ENCODE measurements at places on chromosomes 13 and 19.

DNA sequence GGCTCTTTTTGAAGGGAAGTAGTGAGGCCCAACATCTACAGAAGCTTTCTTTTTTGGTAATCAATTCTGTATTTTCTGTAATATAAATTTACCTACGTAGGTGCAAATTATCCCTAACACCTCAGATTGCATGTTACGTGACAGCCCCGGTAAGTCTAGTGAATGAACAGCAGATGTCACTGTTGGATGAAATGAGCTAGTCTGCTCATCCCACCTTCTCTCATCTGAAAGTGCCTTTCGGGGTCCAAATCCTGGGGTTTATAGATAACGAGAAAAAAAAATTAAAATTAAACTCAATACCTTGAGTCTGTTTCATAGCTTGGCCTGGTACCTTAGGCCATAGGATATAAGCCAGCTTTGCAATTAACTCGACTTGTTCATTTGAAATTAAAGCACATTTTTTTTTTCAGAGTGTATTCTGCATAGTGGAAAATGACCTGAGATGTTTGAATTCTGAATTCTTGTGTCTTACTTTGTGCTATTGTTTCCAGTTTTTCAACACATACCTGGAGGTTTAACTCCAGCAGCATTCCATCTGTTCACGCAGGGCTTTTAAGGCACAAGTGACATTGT lies 548.2 kb downstream of the GPC5 start:
- DNase-seq: no peak

DNA sequence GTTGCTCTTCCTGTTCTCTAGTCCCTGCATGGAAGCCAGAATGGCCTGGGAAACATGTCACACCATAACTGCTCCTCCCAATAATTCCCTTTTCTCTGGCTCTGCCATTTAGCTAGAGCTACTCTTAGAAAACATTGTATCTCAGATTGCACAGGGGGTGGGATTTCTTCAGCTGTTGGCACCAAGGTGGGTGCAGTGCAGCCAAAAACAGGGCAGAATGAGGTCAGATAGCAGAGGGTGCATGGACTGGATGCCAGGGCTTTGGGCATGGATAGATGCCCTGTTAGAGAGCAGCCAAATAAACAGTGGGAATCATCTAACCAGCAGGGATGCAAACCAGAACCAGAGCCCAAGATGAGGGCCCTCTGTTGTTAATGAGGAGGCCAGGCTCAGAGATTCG lies 4.9 kb upstream of the AMER2 start:
- no peak for DNase-seq

- no peak for DNase-seq
These were observed 100.3 kb upstream of the DOCK9 start for GRCh38 chr13:99078017-99078771.

- no peak for DNase-seq
These were observed 324.9 kb downstream of the UQCRFS1 start for GRCh38 chr19:28887920-28888618.

DNA sequence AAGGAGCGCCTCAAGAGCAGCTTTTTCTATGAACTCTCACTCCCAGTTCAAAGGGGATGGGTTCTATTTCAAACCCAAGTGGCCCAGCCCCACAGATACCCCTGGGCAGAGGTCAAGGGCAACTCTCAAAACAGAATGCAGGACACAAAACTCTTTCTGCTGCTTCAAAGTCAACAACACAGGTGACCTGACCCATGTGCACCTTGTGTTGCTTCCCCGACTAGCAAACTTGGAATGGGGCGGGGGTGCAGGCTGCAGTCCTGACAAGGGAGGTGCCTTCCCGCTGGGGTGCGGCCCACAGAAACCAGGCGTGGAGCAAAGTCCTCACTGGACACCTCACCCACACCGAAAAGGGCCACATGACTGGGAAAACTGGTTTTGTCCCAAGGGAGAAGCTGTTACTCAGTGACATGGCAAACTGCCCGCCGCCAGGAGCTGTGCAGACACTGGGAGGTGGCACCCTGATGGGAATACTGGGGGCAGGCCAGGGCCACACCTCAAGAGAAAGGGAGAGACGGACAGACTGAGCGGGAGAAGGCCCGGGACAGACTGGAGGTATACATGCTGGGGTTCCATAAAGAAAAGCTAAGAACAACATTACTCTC lies 17.4 kb downstream of the ZC3H4 start:
- no peak for DNase-seq

- DNase-seq: no peak
These were observed 971 bp upstream of the ANKRD10 start for GRCh38 chr13:110915874-110916206.

DNA sequence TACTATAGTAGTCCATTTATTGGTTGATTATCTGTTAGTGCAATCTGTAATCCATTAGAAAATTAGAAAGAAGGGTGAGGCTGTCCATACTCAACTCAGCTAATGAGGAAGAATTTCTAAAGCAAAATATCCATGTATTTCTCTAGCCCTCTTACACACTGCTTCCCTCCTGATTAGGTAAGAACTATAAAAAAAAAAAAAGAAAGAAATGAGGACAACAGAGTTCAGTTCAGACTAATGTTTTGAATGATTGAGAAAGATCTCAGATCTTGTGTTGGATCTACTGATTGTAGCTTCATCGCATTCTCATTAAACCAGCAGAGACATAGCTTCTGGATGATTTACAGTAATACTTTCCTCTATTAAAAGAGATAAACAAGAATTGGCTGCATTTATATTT lies 233.3 kb downstream of the KLF5 start:
- DNase-seq: no peak

- DNase-seq: peak; percentile 77
These were observed 177.2 kb downstream of the STK24 start for GRCh38 chr13:98399756-98400155.

DNA sequence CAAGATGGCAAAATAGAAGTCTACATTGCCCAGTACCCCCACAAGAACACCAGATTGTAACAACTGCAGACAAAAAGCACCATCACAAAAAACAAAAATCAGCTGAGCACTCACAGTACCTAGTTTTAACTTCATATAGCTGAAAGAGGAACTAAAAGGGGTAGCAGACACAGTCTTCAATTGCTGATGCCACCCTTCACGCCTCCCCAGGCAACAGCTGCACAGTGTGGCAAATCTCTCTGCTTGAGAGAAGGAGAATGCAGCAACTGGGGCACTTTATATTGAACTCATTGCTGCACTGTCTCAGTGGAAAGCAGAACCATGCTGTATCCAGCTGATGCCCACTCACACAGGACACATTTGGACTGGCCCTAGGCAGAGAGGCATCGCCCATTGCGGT lies 2714.5 kb upstream of the PCDH20 start:
- DNase-seq: no peak

GRCh38 chr13:85618521-85618920 lies 180.7 kb downstream of the SLITRK6 start:
- DNase-seq: no peak

GRCh38 chr13:72462166-72462565 lies 265.3 kb downstream of the MZT1 start:
- no peak for DNase-seq

DNA sequence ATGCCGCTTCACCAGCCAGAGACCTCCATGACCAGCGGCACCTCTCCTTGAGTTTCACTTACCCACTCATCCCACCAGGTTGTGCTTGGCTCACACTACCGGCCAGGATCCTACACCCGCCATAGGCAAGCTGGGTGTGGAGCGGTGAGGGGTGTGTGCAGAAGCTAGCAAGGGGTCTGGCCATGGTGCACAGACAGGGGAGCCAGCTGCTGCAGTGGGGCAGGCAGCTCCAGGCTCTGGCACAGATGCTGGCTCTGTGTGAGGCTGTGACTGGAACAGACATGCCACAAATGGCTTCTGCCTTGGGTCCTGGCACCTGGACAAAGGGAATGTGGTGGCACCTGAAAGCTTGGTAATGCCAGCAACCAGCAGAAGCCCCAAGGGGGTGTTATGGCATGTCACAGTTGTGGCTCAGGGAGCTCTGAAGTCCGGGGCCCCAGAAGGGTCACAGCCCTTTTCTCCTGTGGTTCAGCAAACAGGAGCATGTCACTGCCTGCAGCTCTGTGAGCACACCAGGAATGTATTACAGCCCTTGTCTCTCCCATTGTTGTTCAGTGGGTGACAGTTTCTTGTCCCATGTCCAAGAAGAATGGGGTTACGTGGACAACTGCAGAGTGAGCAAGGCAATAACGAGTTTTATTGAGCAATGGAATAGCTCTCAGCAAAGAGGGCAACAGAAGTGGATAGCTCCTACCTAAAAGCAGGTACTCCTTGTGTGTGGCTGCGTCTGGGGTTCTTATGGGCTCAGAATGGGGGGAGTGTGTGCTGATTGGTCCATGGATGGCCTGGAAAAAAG lies 2791.0 kb upstream of the PCDH20 start:
- no peak for DNase-seq

GRCh38 chr19:13162724-13163608 lies 12.8 kb downstream of the IER2 start:
- DNase-seq: peak; percentile 89

GRCh38 chr13:36903925-36904595 lies 16.0 kb downstream of the SMAD9 start:
- no peak for DNase-seq

GRCh38 chr13:99868767-99869166 lies 102.8 kb downstream of the ZIC5 start:
- DNase-seq: no peak

DNA sequence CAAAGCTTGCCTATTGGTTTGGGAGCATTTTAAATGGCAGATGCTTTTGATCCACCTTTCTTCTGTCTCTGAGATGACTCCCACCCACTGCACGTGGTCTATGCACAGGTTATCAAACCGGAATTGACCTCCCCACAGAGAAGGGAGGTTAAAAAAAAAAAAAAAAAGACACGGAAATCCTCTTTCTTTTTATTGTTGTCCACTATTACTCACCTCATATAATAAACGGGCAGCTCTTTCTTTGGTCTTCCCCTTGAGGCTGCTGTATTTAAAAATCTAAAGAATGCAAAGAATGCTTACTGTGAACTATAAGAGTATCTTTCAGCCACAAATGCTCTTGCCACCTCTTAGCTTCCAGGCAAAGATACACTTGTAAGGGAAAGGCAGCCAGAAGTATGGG lies 329.7 kb downstream of the NDFIP2 start:
- DNase-seq: peak; percentile 33

- no peak for DNase-seq
These were observed 231.5 kb upstream of the SPRY2 start for GRCh38 chr13:80572308-80572922.

DNA sequence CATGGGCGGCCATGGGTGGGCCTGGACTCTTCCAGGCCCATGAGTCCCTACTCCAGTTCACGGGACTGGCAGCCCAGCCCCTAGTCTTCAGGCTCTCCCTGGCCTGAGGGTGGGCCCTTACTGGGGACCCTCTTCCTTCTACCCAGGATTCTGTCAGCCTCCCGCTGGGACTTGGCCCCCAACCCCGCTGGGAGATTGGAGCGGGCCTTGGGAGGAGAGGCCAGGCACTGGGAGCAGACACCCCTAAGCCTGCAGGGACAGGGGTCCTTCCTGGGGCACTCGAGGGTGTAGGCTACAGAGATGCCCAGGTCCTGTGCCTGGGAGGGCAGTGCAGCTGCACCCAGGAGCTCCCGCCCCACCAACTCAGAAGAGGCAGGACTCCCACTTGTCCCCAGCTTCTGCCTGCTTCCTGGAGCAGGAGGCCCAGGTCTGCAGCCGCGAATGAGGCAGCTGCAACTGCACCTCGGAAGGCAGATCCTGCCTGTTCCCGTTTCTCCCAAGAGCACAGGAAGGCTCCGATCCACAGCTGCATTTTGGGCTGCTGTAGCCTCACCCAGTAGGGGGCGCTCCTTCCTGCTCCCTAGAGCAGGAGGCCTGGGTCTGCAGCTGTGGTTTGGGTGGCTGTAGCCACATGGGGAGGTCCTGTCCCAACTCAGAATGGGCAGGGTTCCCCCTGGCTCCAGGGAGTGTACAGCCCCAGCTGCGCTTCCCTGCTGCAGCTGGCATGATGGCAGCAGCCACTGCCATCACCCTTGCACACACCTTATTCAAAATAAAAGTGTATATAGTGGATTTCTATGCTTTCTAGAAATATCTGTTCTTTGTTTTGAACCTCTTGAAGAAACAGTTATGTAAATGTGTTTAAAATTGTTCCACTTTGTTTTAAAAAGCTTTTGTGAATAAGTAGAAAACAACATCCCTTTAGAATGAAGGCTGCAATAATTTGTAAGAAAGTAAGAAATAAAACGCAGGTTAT lies 46.8 kb downstream of the TEX26 start:
- DNase-seq: no peak

GRCh38 chr19:29630655-29631054 lies 24.6 kb downstream of the POP4 start:
- DNase-seq: no peak

GRCh38 chr13:106361621-106362020 lies 173.8 kb downstream of the EFNB2 start:
- no peak for DNase-seq

GRCh38 chr19:1053176-1054101 lies 13.5 kb upstream of the ARHGAP45 start:
- no peak for DNase-seq

DNA sequence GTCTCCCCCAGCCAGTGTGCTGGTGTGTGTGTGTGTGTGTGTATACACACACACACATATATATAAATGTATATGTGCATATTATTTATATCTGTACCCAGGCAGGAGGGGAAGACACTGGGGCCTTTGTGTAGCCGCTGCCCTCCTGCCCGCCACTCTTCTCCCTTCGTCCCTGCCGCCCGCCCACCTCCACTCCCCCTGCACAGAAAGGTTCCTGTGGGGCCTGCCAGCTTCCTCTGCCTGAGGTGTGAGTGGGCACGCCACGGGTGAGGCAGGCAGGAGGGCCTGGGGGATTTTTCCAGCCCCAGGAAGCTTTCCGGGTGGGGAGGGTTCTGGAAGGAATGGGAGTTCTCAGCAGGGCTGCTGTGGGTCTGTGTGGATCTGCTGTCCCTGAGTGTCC lies 6.9 kb downstream of the IRF2BP1 start:
- DNase-seq: no peak

- peak; percentile 87 for DNase-seq
These were observed 89.8 kb downstream of the ZNF557 start for GRCh38 chr19:7159105-7159933.

DNA sequence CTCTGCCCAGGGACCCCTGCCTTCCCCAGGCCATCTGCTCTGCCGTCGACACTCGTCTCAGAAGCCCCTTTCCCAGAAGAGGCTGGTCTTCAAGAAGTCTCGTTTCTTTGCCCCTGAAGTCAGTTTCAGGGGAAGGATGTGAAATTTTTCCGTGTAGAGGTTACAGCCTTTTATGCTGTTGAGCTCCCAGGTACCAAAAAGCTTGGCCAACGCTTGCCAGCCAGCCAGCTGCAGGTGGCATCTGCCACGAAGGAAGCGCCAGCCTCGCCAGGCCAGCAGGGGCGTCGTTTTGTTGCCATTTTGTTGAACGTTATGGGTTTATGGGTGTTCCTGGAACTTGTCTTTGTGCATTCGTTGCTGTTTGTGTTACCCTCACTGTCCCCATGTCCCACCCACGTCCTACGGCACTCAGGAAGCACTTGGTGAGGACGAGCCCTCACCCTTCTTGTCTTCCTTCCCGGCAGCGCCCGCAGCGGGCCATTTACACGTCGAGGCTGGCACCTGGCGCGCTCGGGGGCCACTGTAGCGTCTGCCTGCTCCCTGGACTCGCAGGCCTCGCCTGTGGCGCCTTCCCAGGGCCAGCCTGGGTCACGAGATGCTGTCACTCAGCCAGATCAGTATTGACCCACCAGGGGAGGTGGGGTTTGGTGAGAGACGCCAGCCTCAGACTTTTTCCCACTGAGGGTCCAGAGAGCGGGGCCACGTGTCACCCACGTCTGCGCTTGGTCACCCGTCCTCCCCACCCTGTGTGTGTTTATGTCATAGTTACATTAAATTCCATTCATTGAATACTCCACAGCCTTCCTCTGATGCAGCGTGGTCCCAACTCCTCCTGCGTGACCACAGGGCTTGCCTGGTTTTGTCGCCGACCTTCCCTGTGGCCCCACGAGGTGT lies 37.1 kb downstream of the AP1M1 start:
- DNase-seq: no peak
